ENCODE measurements at places on chromosomes 13 and 19.

- no peak for DNase-seq
Observed at GRCh38 chr19:28880735-28881401, 332.1 kb downstream of the UQCRFS1 start.

DNA sequence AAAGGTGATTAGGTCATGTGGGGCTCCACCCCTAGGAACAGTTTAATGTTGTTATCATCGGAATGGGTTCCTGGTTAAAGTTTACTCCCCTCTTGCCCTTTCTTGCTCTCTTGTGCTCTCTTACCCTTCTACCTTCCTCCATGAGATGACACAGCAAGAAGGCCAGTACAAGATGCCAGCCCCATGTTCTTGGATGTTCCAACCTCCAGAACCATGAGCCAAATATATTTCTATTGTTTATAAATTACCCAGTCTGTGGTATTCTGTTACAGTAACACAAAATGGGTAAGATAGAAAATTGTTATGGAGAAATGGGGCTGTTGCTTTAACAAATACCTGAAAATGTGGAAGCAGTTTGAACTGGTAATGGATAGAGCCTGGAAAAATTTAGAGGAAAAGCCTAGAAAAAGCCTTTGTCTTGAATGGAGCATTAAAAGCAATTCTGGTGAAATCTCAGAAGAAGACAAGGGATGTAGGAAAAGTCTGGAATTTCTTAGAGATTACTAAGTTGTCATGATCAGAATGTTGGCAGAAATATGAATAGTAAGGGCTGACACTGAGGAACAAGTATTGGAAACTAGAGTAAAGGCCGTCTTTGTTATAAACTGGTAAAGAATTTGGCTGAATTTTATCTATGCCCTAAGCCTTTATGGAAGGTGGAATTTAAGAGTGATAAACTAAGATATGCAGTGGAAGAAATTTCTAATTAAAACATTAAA is 53.5 kb upstream of the TSC22D1 start:
- DNase-seq: no peak

DNA sequence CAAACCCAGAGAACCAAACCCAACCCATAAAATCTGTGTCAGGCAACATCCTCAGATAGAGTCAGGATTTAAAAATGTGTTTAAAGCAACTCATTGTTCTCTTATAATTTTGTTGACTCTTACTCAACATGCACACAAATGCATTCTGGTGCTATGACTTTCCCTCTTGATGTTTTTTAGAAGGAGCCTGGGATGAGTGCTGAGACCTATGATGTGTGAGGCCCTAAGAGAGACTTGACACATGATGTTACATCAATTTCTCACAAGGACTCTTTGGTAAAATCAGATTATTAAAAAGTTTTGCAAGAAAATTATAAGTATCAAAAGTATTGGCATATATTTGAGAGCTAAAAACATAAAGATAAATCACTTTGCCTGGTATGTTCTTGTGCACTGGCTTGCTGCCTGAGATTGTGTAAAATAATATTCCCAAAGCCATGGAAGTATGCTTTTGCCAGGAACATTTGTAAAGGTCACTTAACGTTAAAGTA is 173.9 kb downstream of the DCLK1 start:
- no peak for DNase-seq

DNA sequence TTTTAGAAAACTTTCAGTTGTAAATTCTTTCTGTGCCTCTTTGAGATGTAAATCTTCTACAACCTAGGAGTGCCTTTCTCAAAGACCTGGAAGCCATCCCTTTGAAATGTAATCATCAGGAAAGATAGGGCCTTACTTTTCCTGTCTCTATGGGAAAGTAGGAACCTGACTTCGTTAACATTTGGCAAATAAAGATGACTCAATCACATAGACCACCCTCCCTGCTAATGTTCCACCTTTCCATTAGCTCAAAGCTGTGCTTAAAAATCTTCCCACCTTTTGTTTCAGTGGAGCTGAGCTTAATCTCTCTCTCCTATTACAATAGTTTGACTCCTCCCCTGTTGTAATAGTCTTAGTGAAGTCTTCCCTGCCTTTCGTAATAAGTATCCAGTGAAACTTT is 247.7 kb downstream of the OLFM4 start:
- no peak for DNase-seq

DNA sequence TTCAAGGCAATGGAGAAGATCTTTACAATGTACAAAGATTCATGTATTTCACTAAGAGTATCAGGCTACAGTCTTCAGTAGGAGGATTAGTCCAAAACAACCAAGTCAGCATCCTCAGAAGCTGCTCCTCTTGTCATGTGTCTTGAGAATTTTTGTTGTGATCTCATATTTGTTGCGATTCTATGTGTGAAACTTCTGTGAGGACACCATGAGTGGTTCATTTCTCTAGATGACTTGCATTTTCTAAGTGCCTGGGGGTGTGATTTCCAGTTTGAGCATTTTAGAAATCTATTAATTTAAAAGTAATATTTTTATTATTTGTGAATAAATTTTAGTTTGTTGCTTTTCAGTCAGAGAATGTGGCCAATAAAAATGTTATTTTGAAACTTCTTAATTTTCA is 94.5 kb downstream of the RAP2A start:
- DNase-seq: no peak

DNA sequence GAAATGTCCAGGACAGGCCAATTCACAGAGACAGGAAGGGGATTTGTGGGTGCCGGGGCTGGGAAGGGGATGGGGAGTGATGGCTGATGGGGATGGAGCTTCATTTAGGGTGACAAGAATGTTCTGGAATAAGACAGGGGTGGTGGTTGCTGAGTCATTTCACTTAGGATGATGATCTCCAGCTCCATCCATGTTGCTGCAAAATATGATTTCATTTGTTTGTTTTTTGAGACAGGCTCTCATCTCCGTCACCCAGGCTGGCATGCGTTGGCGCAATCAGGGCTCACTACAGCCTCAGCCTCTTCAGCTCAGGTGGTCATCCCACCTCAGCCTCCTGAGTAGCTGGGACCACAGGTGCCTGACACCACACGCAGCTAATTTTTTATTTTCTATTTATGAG is 3.1 kb upstream of the JSRP1 start:
- no peak for DNase-seq

DNA sequence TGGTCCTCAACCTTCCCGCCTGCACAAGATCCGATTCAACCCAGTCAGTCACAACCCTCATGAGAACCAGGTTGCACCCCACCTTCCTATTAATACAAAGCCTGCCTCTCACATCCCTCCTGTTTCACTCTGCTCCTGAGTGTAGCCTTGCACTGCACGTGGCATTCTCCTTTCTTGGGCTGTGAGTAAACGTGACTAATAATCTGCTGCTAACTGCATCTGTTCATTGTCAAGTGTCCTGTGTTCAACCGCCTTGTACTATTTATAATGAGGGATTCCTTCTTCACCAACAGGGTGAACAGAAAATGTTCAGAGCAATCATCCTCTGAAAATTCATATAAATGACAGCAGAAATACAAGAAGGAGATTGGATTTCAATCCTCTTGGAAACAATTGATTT is 1608.2 kb downstream of the SLITRK5 start:
- DNase-seq: no peak

- no peak for DNase-seq
Observed at GRCh38 chr13:57314897-57315520, 148.0 kb downstream of the PRR20E start.

DNA sequence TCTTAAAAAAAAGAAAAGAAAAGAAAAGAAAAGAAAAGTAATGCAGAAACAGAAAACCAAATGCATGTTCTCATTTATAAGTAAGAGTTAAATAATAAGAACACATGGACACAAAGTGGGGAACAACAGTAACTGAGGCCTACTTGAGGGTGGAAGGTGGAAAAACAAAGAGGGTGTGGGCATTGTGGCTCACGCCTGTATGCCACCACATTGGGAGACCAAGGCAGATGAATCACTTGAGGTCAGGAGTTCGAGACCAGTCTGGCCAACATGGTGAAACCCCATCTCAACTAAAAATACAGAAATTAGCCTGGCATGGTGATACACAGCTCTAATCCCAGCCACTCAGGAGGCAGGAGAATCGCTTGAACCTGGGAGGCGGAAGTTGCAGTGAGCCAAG is 8.1 kb downstream of the ZNF708 start:
- DNase-seq: no peak

DNA sequence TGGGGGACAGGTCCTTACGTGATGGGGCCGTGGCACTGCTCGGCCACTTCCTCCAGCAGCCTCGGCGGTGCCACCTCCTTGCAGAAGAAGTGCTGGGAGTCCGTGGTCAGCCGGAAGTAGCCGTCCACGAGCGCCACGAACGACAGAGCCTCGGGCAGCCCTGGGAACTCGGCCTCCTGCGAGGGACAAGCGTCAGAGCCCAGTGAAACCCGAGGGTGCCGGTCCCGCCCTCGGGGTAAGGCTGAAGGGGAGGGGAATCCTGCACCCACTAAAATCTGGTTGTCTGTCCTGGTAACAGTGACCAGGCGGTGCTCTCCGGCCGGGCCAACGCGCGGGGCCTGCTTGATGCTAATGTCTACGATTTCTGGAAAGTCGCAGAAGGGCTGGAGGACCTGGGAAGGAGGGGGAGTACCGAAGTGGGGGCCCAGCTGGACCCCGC is 6.4 kb downstream of the JAK3 start:
- no peak for DNase-seq

DNA sequence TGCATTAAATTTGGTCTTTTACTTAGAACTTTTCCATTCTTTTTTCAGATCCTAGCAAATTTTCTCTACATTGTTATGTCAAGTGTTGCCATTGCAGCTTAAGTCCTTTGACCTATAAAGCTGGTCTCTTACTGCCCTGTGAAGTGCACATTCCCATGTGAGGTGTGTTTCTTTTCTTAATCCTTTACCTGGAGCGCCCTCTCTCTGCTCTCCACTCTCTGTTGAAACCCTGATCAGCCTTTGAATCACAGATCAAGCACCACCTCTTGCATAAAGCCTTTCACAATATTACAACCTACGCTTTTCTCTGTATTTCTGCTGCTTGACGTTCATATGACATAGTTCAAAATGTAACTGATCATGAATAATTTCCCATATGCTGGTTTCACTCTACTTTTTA is 84.8 kb downstream of the PCDH17 start:
- no peak for DNase-seq
